ENCODE measurements at places on chromosomes 12 and 14. TPM values are rescaled to one million over a fixed set of nuclear protein-coding genes. Genes with fewer than 3 reads are reported as not detected.

GRCh38 chr12:84986586-84986985, 49.5 kb downstream of the TSPAN19 start:
- DNase-seq = no peak
- no peaks in the 10 kb centered on the region for H3K36me3 ChIP-seq
- H3K27me3 ChIP-seq = no peaks in the 10 kb centered on the region
- no peak overlapping the region for H3K27ac ChIP-seq

GRCh38 chr14:22979748-22980392, 2.5 kb downstream of the AJUBA start:
- peak overlapping the region; percentile 89 for H3K27ac ChIP-seq
- no peak for DNase-seq
- H3K4me1 ChIP-seq = peaks cover 40% of the 10 kb centered on the region
- H3K4me3 ChIP-seq = peak overlapping the region; percentile 64
- H3K36me3 ChIP-seq = no peaks in the 10 kb centered on the region

GRCh38 chr14:57883061-57883460, 17.2 kb upstream of the SLC35F4 start:
- DNase-seq = no peak
- H3K27me3 ChIP-seq = no peaks in the 10 kb centered on the region
- no peaks in the 10 kb centered on the region for H3K4me1 ChIP-seq
- H3K27ac ChIP-seq = no peak overlapping the region
- no peaks in the 10 kb centered on the region for H3K36me3 ChIP-seq

DNA sequence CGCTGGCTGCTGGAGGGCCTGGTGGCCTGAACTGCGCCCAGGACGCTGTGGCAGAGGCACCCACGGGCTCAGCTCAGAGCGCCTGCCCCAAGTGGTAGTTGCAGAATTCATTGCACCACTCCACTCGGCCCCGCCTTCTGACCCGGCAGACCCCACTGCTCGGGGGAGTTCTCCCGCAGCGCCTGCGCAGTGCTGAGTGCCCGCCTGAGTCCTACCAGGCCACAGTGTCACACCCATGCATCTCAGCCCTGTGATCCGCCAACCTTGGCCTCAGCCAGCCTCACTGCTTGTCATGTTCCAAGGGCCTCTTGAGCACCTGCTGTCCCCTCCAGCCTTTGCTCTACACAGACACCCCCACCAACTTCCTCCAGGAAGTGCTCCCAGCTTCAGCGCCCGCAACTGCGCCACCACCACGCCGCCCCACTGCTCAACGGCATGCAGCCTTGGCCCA, 12.2 kb downstream of the DEGS2 start:
- no peaks in the 10 kb centered on the region for H3K27me3 ChIP-seq
- H3K27ac ChIP-seq = no peak overlapping the region

Gene ALDH2
- total RNA-seq = 97.2 TPM

- no peaks in the 10 kb centered on the region for H3K36me3 ChIP-seq
- H3K27ac ChIP-seq = no peak overlapping the region
- no peak for DNase-seq
- no peaks in the 10 kb centered on the region for H3K27me3 ChIP-seq
Measured at GRCh38 chr12:63206494-63206893, 55.5 kb upstream of the AVPR1A start.

- no peaks in the 10 kb centered on the region for H3K27me3 ChIP-seq
- H3K4me3 ChIP-seq = no peak overlapping the region
- no peaks in the 10 kb centered on the region for H3K36me3 ChIP-seq
- no peak overlapping the region for H3K27ac ChIP-seq
Measured at GRCh38 chr12:107917912-107918800, 143.7 kb downstream of the ASCL4 start.

DNA sequence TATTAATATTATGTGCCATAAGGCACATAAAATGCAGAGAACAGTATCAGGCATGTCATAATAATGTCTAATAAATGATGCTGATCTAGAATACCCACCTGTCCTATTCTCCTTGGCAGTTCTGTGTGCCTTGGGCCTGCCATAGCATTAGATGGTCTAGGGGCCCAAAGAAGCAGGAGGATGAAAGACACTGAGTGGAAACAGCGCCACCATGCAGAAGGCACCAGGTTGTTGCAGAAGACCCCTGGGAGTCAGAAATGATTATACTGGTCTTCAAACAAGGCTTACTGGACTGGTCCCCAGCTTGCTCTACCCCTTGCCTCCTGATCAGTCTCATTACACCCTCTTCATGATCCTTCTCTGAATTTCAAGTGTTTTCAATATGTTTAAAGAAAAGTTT, 353.3 kb downstream of the GRIN2B start:
- no peak overlapping the region for H3K4me3 ChIP-seq
- no peaks in the 10 kb centered on the region for H3K4me1 ChIP-seq
- no peak for DNase-seq
- no peaks in the 10 kb centered on the region for H3K27me3 ChIP-seq

- no peak for DNase-seq
- H3K27ac ChIP-seq = no peak overlapping the region
- no peaks in the 10 kb centered on the region for H3K27me3 ChIP-seq
- H3K36me3 ChIP-seq = no peaks in the 10 kb centered on the region
- H3K4me1 ChIP-seq = no peaks in the 10 kb centered on the region
- H3K4me3 ChIP-seq = no peak overlapping the region
Measured at GRCh38 chr12:121089031-121089812, 43.5 kb upstream of the P2RX7 start.

Gene ELK3
- total RNA-seq = 39.5 TPM

DNA sequence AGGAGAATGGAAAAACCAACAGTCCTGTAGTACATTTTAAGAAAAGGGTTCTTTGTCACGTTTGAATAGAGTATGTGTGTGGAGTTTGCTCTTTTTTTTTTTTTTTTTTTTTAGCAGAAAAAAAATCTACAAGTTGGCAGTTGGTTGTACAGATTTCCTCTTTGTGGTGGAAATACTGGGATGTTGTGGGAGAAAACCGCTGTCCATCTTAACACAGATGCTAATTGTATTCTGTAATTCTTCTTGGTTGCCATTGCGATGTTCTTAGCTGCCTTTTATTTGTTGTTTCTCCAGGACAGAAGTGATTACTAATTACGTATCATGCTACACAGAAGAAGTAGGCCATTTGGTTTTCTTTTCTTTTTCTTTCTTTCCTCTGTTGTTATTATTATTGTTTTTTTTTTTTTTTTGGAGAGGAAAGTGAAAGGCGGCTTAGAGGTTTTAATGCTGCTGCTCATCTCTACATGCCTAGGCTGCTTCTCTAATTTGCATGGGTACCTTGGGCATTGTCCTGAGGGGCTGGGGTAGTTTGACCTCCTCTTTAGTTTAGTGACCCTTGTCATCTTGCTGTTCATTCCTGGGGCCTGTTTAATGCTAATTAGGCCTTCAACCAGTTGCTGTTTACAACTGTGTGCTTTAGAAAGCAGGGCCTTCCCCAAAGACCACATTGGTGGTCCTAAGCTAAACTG, 94.7 kb downstream of the TMTC2 start:
- no peaks in the 10 kb centered on the region for H3K36me3 ChIP-seq
- H3K4me3 ChIP-seq = no peak overlapping the region
- no peak overlapping the region for H3K27ac ChIP-seq
- H3K27me3 ChIP-seq = no peaks in the 10 kb centered on the region

Gene CIROP
- total RNA-seq = not detected

DNA sequence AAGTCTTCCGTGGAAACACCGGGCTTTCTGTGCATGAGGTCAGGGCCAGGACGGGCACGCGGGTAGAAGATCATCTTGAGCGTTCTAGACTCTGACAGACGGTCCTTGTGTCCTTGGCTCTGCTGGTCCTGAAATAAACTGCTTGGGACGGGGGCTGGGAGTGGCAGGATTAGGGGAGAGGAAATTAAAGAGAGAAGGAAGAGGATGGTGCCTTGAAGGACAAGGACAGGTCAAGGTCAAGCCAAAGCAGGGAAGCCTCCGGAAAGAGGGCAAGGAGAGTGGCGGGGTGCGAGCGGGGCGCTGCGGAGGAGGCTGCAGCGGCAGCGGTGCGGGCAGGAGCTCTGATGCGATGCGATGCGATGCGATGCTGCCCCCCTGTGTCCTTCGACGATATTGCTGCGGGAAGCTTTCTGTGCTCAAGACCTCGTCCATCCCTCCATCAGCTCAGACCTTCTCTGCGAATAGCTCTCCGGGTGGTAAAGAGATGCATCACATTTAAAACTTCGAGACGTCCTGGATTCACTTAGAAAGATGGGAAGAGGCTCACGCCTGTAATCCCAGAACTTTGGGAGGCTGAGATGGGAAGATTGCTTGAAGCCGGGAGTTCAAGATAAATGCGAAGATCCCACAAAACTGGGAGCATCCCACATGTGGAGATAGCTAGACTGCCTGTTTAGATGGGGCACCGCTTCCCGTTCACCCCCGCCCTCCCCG, 110.1 kb upstream of the TMEM132D start:
- H3K27ac ChIP-seq = no peak overlapping the region
- no peak for DNase-seq
- no peaks in the 10 kb centered on the region for H3K36me3 ChIP-seq

- no peak for DNase-seq
- H3K4me3 ChIP-seq = no peak overlapping the region
- H3K4me1 ChIP-seq = no peaks in the 10 kb centered on the region
Measured at GRCh38 chr14:67778792-67779191, 37.6 kb downstream of the ZFYVE26 start.

Gene IL31
- not detected for total RNA-seq

GRCh38 chr14:94244182-94244581, 48.9 kb downstream of the SERPINA10 start:
- H3K27me3 ChIP-seq = no peaks in the 10 kb centered on the region
- DNase-seq = no peak
- no peak overlapping the region for H3K27ac ChIP-seq

- no peaks in the 10 kb centered on the region for H3K27me3 ChIP-seq
- DNase-seq = no peak
- H3K4me1 ChIP-seq = no peaks in the 10 kb centered on the region
- H3K27ac ChIP-seq = no peak overlapping the region
- no peak overlapping the region for H3K4me3 ChIP-seq
Measured at GRCh38 chr14:67636361-67636919, 16.7 kb downstream of the ARG2 start.

Gene HOXC12
- total RNA-seq = not detected

DNA sequence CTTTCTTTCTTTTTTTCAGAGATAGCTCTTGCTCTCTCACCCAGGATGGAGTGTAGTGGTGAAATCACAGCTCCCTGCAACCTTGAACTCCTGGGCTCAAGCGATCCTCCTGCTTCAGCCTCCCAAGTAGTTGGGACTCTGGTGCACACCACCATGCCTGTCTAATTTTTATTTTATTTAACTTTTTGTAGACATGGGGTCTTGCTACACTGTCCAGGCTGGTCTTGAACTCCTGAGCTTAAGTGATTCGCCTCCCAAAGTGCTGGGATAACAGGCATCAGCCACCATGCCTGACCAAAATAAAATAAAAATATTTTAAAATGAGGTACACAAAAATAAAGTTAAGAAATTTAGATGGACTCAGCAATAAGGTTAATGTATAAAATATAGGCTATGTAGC, 5.1 kb upstream of the LEMD3 start:
- DNase-seq = no peak
- H3K4me3 ChIP-seq = no peak overlapping the region
- peaks cover 10% of the 10 kb centered on the region for H3K4me1 ChIP-seq
- no peaks in the 10 kb centered on the region for H3K36me3 ChIP-seq
- H3K27ac ChIP-seq = no peak overlapping the region

- H3K36me3 ChIP-seq = peaks cover 5% of the 10 kb centered on the region
- H3K4me3 ChIP-seq = no peak overlapping the region
- H3K27me3 ChIP-seq = no peaks in the 10 kb centered on the region
- peaks cover 97% of the 10 kb centered on the region for H3K4me1 ChIP-seq
- DNase-seq = no peak
Measured at GRCh38 chr12:777550-778047, 25.2 kb downstream of the WNK1 start.

- H3K27ac ChIP-seq = peak overlapping the region; percentile 10
- H3K36me3 ChIP-seq = no peaks in the 10 kb centered on the region
- H3K27me3 ChIP-seq = no peaks in the 10 kb centered on the region
Measured at GRCh38 chr12:70367258-70368141, 1.4 kb downstream of the KCNMB4 start.

Gene HOXC10
- total RNA-seq = not detected
